Activated CD8-positive, alpha-beta memory T cell treated with anti-CD3 and anti-CD28 coated beads for 1 hour (primary cell): ENCODE measurements at places on chromosomes 12 and 14.

GRCh38 chr14:78440356-78440894 is 270.3 kb downstream of the NRXN3 start:
- DNase-seq = no peak

GRCh38 chr12:5078423-5078822 is 34.7 kb downstream of the KCNA5 start:
- no peak for DNase-seq

DNA sequence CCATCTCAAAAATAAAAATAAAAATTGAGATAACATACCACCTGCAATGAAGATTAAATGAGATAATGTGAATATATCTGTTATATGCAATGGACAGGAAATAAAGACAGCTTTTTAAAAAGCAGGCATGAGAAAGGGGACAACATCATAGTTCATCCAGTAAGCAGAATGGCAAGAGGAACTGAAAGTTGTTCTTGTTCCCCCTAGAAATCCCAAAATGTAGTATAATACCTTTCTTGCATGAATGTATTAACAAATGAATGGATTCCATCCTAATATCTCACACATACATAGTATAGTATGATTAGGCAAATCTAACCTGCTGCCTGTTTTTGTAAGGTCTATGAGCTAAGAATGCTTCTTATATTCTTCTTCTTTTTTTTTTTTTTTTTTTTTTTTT is 31.4 kb downstream of the FGD6 start:
- no peak for DNase-seq

DNA sequence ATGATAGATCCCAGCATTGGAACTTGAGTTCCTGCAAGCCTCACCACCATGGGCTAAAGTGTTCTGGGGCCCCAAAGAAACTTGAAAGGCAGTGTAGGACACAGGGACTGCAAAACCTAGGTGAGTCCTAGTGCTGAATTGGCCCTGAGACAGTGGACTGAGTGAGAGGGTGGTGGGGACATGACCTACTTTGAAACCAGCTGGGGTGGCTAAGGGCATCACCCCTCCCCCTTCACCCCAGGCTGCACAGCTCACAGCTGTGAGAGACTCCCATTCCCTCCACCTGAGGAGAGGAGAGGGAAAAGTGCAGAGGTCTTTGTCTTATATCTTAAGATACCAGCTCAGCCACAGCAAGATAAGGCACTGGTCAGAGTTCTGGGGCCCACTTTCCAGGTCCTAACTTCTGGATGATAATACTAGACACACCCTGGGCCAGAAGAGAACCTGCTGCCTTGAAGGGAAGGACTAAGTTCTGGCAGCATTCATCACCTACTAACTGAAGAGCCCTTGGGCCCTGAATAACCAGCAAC is 62.5 kb downstream of the MAPKAPK5 start:
- no peak for DNase-seq

DNA sequence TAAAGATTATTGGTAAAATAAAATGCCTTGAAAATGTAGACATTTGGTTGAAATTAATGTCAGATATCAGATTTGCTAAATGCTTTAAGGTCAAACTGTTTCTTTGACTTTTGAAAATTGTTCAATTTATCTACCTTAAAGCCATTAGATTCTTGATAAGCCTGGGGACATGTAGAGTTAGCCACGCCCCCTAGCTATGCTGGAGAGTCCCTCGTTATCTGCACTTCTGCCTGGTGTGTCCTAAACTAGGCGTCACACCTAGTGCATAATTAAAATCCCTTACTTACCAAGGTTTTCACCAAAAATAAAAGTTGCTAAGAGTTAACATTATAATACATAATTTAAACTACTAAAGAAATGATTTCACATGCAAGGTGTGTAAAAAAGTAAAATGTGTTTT is 79.5 kb downstream of the EGLN3 start:
- DNase-seq = no peak

- no peak for DNase-seq
Observed at GRCh38 chr12:3538466-3539030, 47.5 kb downstream of the PRMT8 start.

GRCh38 chr12:45934956-45935355 is 55.4 kb downstream of the SCAF11 start:
- no peak for DNase-seq

DNA sequence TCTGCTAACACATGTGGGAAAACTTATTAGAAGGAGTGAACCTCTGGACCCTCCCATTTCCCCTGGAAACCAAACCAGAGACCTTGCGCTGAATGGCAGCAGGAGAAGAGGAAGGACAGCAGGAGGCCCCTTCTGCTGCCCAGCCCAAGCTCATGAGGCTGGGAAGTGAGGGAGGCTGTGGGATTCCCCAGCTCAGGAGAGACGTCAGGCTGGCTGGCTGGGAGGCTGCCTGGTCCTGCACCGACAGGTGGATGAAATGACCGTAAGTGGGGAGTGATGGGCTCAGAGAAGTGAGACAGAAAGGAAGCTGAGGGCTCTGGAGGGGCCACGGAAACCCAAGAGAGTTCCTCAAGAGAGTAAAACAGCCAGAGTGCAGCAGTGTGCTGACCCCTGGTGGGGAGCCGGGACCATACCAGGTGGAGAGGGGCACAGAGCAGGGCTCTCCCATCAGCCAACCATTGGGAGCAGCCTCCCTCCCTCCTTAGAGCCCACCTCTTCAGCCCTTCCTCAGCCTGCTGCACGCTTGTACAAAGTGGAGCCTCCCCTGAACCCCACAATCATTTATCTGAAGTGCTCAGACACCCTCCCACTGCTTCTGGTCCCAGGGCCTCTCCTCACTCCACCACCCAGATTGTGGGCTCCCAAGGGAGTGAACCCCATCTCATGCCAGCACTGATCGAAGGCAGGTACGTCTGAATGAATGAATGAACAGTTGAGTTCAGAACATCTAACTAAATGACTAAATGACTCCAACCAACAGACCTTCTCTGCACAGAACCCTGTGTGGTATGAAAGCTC is 14.0 kb downstream of the TAMALIN start:
- DNase-seq = no peak

DNA sequence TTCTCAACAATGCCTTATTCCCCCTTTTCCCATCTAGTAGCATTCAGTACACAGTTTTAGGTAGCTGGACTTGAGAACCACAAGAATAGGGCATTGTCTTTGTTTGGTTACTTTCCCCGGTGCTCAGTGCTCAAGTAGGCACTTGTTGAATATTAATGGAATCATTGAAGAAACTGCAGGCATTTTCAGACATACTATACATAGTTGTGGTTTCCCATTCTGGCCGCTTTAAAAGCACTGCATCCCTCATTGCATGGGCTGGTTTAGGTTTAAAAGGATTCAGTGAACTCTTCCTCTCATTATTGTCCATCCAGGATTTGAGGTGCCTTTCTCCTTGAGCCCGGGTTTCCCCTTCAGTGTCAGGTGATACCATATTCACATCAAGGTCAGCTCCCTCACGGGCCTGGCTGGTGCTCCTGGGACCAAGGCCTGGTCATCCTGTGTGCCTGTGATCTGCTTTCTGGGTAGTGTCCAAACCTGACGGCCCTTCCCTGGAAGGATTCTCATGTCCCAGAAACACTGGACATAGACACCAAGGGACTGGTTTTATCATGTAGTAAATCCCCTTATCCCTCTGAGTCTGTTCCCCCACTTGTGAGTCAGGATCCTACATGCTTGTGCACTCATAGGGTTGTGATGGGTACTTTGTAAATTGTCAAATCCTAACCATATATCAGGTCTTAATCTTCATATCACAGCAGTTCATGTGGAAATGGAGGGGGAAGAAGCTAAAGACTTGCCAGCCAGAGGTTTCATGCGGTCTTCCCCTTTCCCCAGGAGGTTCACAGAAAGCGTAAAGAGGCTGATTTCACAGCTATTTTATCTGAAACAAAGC is 7.4 kb downstream of the TCP11L2 start:
- DNase-seq = no peak

DNA sequence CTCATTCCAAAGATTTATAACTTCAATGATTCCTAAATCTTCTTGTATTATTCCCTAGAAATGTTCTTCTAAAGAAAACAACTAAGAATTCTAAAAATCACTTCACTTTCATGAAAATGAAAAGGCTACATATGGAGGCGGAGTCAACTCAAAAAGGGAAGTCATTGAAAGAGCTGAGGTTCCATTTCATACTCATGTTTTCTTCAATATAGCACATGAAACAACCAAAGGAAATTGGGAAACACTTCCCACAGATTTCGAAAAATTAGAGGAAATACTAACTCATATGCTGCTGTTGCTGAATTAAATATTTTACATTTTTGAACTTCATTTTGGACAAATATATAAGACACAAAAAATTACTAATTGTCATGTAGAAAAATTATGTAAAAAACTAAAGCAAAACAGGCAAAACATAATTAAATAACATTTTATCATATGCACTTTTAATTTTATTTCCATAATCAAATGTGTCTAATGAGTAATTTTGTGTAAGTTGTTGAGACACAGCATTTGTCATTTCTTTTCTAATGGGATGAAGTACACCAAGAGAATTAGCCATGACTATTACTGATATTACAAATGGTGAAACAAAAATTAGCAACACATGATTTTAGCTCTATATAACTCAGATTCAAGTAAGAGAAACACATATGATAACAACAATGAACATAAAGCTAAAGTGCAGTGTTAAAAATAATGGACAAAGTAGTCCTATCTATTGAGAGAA is at the start of gene CD163:
TSS of gene CD163 (minus strand) at position 92 of the 730 bp plus-strand sequence. CDS start at position 5, 87 bp downstream.
- DNase-seq = no peak

- DNase-seq = no peak
Observed at GRCh38 chr14:96066976-96067375, 27.8 kb downstream of the C14orf132 start.

DNA sequence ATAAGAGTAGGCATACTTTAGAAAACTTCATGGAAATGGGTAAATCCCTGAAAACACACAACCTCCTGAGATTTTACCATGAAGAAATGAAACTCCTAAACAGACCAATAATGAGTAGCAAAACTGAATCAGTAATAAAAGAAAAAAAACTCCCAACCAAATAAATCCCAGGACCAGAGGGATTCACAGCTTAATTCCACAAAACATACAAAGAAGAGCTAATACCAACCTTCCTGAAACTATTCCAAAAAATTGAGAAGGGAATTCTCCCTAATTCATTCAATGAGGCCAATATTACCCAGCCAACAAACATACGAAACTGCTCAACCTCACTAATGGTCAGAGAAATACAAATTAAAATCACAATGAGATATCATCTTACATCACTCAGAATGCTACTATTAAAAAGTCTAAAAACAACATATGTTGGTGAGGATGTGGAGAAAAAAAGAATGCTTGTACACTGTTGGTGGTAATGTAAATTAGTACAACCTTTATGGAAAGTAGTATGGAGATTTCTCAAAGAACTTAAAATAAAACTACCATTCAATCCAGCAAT is 97.3 kb upstream of the ST8SIA1 start:
- no peak for DNase-seq

- DNase-seq = no peak
Observed at GRCh38 chr12:22656831-22657230, 31.9 kb downstream of the ETNK1 start.

- no peak for DNase-seq
Observed at GRCh38 chr12:112294793-112295192, 87.4 kb downstream of the HECTD4 start.

DNA sequence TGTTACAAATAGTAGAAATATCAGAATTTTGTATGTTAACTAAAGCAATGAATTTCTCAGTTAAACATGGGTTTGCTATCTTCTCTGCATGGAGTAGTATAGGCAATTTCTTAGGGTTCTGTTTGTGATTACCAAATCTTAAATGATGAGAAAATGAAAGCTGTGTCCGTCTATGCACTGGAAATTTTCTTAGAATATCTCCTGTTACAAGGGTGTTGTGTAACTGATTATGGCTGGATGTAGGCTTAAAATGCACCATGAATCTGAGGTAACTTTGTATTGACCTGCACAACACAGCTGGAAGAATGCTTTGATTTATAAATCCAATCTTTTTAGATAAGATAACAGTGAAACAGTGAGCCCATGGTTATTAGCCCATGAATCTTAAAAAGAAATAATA is 17.8 kb downstream of the TRIP11 start:
- no peak for DNase-seq

DNA sequence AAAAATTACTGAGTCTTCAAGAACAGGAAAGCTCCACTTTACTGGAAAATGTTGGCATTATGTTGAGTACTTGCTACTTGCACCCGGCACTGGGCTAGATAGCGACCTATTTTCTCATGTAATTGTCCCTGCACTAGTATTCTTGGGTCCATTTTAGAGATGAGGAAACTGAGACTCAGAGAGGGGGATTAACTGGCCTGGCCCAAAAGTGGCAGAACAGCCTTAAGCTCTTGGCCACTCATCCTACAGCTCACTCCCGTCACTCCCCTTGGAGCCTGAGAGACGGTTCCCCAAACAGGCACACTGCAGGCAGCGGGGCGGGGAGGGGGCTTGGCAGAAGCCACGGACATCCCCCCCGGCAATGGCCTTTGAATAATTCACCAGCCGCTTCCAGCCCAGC is 113.9 kb downstream of the SCARB1 start:
- no peak for DNase-seq

DNA sequence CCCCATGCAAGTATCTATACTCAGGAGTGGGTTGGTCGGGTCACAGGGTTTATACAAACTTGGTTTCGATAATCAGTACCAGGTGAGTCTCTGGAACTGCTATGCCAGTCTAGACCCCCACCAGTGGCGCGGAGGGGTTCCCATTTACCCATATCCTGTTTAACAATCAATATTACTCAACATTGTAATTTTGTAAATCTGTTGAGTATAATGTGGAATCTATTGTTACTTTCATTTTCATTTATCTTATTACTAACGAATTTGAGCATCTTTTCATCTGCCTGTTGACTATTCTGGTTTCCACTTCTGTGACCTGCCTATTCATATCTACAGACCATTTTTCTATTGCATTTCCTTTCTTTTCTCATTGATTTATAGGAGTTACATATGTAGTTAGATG is 275.2 kb upstream of the CRY1 start:
- DNase-seq = no peak

DNA sequence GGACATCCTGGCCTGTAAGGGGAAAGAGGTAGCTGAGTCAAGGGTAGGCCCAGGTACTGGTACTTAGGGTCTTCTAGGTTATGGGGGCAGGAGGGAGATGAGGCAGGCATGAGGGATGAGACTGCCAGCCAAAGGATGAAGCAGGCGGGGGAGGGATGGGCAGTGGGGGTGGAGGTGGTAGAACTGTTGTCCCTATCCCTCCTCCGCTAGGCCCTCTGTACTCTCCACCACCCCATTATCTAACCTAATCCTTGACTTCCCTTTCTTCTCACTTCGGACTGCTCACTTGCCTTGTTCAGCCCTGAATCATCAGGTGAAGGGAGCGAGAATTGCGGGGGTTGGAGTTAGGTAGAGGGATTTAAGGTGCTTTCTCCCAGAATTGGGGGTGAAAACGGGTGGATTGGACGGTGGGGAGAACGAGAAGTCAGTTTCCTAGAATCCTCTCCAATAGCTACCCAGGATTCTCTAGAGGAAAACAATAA is 562 bp downstream of the PAN2 start:
- DNase-seq = no peak

- no peak for DNase-seq
Observed at GRCh38 chr12:52856787-52857186, 8.0 kb upstream of the KRT78 start.

DNA sequence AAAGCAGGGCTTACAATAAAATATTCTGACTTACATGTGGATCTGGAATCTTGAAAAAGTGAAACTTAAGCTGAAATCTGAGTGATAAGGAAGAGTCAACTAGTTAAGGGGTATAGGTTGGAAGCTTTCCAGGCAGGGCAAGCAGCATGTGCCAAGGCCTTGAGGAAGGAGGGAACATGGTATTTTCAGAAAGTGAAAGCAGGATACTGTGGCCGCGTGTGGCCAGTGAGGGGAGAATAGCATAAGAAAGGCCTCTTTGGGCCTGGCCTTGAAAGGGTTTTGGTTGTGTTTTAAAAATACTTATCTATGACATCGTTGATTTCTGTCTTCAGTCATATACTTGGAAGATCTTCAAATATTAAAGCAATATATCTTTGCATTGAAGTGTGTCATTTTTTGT is 213.4 kb downstream of the AKAP6 start:
- DNase-seq = no peak
